H4 (cell line): ENCODE measurements at places on chromosomes 2 and 18. TPM values are rescaled to one million over a fixed set of nuclear protein-coding genes. Genes with fewer than 3 reads are reported as not detected.

Gene TANC1
- 14.6 and 16.6 TPM in 2 replicates for total RNA-seq

Gene ATP6V1C2
- 0.04 TPM in 2 replicates for total RNA-seq

Gene DNAJC5G
- total RNA-seq, result not detected in 2 replicates

Gene ABCB6
- 47.2 and 47.4 TPM in 2 replicates for total RNA-seq

- DNase-seq, result no peak
Observed at GRCh38 chr2:5229574-5229973, 462.6 kb upstream of the SOX11 start.

DNA sequence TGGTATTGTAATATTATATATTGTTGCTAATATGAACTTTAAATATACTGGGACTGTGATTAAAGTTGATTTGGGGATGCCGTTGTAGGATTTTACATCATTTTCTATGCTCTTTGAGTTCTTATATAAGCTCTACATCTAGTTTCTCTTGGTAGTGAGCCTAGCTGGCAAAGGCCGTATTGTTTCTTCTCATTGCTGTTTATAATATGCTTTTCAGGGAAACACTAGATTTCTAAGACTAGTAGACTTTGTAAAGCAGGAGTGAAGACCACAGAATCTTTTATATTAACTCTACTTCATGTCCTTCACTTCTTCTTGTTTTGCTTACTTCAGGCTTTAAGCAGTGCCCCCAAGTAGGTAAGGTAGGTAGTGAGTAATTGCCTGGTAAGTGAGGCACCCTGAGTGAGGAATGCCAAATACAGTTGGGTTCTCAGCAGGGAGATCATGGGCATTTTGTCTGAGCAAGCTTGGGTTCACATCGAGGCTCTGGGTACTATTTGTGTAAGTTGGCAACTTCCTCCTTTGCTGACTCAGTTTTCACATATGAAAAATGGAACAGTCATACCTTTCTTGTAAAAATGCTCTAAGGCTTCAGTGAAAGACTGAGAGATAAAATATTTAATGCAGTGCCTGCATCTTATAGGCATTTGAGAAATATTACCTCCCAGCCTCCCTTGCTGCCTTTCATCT is 96.4 kb downstream of the RNF144A start:
- DNase-seq, result no peak

GRCh38 chr2:28633204-28633603 is 118.4 kb upstream of the PPP1CB start:
- no peak for DNase-seq

DNA sequence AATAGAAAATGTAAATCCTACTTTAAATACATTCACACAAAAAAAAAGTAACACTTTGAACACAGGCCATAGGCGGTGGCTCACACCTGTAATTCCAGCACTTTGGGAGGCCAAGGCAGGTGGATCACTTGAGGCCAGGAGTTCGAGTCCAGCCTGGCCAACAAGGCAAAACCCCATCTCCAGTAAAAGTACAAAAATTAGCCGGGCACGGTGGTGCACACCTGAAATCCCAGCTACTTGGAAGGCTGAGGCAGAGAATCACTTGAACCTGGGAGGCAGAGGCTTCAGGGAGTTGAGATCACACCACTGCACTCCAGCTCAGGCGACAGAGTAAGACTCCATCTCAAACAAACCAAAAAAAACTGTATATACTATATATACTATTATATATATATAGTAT is 303.6 kb downstream of the BCL11A start:
- DNase-seq, result no peak

DNA sequence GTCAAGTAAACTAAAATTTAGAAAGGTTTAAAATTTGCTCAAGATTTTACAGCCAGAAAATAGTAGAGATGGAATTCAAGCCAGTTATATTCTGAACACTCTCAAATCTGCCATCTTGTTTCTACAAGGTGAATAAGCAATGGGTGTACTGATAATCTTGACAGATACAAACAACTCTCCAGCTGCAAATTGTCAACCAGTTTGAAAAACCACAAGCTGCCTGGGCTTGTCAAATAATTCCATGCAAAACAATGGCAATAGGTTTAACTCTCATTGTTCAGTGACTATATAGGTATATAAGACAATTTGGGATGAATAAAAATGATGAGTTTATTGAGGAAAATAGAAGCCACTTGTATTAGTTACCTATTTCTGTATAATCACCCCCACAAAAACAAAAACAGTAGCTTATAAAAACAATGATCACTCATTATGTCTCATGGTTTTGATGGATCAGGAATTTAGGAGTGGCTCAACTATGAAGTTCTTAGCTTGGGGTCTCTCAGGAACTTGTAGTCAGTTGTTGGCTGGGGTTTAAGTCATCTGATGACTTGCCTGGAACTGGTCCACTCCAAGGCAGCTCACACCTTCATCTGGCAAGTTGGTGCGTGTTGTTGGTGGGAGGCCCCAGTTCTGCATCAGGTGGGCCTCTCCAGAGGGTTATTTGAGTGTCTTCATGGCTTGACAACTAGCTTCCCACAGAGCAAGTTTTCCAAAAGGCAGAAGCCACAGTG is 12.6 kb upstream of the EVA1A start:
- no peak for DNase-seq

DNA sequence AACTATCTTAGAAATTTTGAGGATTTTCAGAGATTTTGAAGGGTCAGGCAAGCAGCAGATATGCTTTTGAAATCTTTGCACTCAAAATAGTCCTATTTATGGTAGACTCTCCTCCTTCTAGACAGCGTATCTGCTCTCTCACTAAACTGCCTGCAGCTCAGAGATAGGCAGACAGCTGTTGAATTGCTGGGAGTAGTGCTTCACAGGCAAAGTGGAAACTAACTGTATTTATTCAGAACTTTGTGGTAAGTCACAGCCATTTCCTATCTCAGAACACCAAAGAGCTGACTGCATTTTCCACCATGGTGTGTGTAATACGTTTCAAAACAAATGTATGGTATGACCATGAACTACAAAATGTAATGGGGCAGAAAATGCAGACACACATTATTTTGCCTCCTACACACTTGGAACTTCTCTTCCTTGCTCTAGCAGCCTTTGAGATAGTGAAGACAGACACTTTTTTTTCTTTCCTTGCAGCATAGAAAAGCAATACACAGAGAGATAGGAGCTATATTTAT is 352.4 kb downstream of the LRP1B start:
- DNase-seq, result no peak

DNA sequence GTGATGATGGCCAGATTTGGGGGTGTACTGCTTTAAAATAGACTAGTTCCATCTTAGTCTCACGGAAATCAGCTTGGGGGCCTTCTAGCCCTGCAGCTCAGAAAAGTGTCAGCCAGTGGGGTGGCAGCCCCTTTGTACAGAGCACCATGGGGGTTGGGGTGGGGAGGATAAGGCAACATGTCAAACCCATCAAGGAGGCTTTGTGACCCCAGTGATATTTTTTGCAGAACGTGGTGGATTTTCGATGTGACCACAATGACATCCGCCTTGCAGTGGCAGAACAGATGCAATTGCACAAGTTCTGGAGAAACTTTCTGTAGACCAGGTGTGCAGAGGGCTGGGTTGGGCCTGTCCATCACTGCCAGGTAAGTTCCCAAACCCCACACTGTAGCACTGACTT is 3.0 kb upstream of the CD8A start:
- no peak for DNase-seq

GRCh38 chr2:148493822-148494563 is 150.6 kb upstream of the EPC2 start:
- DNase-seq, result no peak

DNA sequence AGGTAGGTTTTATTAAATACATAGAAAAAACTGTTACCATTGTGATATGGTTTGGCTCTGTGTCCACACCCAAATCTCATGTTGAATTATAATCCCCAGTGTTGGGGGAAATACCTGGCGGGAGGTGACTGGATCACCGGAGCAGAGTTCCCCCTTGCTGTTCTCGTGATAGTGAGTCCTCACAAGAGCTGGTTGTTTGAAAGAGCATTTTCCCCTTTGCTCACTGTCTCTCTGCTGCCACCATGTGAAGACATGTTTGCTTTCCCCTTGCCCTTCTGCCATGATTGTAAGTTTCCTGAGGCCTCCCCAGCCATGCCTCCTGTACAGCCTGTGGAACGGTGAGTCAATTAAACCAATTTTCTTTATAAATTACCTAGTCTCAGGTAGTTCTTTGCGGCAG is 352.7 kb upstream of the SLC39A10 start:
- DNase-seq, result peak; percentile 51

GRCh38 chr18:25453556-25454269 is 101.7 kb upstream of the ZNF521 start:
- DNase-seq, result peak; percentile 47

DNA sequence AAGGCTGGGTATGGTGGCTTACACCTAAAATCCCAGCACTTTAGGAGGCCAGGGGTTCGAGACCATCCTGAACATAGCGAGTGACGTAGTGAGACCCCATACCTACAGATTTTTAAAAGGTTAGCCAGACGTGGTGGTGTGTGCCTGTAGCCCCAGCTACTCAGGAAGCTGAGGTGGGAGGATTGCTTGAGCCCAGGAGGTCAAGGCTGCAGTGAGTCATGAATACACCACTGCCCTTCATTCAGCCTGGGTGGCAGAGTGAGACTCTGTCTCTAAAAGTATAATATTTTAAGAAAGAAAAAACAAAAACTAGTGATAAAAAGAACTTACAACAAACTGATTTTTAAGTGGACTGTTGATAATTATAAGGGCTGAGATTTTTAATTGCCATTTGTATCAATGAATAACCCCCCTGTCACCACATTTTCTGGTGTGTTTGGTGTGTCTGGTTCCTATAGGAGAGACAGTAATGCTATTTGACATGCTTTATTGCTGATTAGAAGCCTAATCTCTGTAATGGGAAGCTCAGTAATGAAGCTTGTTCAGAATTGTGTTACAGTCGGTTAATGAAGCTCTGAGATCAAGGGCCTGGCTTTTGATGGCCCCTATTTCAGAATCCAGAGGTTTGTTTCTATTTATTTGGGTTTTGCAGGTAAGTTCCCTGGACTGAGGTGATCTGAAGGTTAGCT is 147.0 kb downstream of the NEDD4L start:
- DNase-seq, result no peak

- DNase-seq, result no peak
Observed at GRCh38 chr2:25960920-25961319, 21.4 kb downstream of the KIF3C start.
